ENCODE measurements at places on chromosomes 11 and 22.

DNA sequence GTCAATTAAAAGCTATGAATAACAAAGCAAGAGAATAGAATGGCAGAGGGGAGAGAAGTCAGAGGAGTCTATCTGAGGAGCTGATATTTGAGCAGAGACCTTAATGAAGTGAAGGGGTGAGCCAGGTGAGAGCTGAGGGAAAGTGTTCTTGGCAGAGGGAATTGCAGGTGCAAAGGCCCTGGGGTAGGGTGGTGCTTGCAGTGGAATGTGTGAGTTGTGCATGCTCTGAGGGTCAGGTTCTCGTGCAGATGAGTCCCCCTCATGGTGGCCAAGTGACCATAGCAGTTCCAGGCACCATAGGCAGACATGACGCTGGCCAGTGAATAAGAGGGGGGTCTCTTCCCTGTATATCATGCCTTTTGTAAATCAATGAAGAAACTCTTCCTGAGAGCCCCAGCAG, 58.9 kb upstream of the ALX4 start:
- no peak for DNase-seq

DNA sequence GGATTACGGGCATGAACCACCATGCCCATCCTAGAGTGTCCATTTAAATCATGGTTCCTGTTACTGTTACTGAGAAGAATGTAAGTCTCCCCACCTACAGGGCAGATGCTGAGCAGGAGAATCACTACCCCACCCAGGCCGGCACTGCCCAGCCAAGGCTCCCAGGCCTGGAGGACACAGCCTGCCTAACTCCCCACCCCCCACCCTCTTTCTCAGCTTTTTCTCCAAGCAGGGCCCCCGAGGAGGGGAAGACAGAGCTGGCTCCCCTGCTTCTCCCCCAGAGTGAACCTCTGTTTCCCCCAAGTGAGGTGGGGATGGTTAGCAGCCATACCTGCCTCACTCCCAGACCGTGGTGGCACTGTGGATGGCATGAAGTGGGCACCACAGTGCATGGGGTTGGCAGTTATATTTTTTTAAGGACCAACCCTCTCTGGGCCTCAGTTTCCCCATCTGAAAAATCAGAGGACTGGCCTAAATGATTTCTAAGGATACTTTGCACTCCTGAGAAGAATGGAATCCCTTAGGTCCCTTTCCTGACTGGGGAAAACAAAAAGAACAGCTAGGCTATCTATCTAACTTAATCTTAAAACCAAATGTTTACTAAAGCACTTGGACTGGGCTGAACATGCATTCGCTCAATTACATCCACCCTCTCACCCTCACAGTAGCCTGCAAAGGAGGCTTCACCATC, 5.0 kb downstream of the CBX7 start:
- DNase-seq, result no peak

DNA sequence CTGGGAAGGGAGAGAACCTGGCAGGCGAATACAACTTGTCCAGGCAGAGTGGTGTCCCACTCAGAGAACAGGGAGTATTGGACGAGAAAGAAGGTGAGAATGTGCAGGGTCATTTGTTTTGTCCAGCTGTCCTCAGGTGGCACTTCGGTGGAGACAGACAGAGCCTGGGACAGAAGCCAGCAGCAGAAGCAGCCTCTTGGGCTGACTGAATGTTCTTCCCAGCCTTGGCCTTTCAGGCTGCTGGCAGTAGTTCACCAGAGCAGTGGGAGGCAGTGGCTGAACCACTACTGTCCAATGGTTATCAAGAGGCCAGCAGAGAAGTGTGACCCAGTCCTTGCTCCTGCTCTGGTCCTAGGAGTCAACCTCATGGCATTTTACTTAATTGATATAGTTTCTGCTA, 331.1 kb upstream of the NARS2 start:
- no peak for DNase-seq

GRCh38 chr11:69533296-69534165, 52.1 kb downstream of the LINC01488 start:
- no peak for DNase-seq

DNA sequence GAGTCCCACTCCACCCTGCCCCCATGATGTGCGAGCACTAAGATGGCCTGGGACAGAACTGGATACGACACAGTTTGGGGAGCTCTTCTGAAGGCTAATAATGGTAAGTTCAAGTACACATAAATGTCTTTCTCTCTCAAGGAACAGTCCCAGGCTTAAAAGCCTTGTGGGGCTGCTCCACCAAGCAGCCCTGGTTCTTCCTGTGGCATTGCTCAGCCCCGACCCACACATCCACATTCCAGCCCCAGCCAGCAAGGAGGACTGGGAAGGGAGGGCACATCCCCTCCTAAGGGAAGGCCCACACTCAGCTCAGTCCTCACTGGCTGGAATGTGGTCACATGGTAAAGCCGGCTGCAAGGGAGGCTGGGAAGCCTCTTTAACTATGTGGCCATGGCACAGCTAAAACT, 13.3 kb upstream of the MB start:
- DNase-seq, result no peak

- DNase-seq, result no peak
Observed at GRCh38 chr22:38881464-38881871, 9.5 kb upstream of the CBX6 start.

DNA sequence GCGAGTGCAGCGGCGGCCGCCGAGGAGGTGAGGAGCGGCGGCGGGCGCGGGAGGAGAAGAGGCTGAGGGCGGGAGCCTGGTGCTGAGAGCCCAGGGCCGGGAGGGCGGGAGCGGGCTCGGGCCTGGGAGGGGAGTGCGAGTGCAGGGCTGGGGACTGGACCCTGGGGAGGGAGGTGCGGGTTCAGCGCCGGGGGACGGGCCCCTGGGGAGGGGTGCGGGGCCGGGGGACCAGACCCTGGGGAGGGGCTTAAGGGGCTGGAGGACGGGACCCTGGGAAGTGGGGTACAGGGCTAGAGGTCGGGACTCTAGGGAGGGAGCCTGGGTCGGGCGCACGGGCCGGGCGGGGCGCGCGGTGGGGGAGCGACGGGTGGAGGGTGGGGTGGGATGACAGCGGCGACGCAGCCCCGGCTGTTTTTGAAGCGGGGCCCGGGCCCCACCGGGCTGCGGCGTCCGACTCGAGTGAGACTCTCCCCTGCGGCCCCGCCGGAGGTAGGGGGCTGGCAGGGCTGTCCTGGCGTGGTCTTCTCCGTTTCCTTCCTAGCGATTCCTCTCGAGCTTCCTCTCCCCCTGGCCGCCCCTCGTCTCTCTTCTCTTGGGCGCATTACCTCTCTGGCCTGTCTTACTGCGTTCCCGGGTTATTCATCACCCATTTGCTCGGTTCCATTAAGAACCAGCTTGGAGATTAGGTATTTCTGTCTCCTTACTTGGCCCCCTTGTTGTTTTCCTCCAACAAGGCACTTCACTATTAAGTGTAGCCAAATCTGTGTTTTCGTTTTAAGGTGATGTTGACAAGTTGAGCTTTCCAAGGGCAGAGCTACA, 754 bp downstream of the NUP50 start:
- DNase-seq, result peak; percentile 21

GRCh38 chr11:35711173-35711910, 48.8 kb downstream of the TRIM44 start:
- no peak for DNase-seq

- DNase-seq, result no peak
Observed at GRCh38 chr22:29707010-29707409, 12.8 kb upstream of the CABP7 start.

- DNase-seq, result no peak
Observed at GRCh38 chr22:50153056-50153755, 17.3 kb upstream of the PANX2 start.

DNA sequence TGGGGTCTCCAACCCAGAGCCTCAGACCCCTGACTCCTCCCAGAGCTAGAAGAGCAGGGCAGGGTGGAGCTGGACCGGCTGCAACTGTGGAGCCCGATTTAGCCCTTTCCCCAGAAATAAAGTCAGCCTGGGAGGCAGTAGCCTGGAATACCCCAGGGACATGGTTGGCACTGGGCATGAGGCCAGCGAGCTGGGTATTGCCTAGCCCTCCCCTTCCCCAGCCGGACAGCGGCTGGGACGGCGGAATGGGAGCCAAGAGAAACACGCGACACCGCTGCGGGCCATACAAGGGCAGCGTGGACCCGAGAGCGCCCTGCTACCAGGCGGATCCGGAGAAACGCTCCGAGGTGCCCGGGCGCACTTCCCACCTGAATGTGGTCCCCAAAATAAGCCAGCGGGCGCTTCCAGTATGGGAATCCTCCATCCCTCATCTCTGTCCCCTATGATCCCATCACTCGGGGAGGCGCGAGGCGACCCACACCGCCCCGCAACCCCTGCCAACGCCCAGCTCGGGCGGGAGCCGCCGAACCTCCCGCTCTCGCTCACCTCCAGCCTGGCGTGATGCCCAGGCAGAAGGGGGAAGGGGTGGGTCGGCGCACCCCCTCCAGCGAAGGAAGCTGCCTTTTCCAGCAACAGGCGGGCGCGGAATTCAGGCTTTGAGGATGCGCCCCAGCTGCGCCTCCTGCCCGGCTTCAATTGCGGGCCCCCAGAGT, 758 bp downstream of the MCAM start:
- DNase-seq, result no peak

- no peak for DNase-seq
Observed at GRCh38 chr22:17981497-17981896, 42.9 kb downstream of the MICAL3 start.

DNA sequence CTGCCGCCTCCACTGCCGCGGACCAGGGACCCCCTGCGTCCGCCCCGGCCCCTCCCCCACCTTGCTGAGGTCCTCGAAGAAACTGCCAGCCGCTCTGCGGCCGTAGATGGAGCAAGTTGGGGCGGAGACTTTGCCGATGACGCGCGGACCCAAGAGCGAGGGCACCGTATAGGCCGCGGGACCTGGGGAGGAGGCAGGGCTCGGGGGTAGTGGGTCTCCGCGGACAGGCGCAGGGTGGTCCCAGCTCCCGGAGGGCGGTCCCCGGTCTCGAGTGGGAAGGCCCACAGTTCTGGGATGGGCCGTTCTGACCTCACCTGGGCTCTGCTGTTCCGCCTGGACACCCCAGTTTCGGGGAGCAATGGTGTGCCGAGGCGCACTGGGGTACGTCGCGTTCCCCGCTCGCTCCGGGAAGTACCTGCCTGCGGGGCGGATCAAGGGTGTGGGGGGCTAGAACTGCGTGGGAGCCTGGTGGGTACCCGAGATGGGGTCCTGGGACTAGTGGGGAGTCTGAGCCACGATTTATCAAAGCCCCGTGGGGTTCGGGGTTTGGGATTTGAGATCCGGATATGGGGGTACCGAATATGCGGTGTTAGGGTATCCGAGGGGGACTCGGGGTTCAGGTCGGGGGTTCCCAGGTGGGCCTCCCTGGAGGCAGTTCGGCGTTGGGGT, 1.2 kb upstream of the TYMP start:
- DNase-seq, result peak; percentile 73

- DNase-seq, result no peak
Observed at GRCh38 chr11:19576054-19576453, 136.6 kb upstream of the NAV2 start.

DNA sequence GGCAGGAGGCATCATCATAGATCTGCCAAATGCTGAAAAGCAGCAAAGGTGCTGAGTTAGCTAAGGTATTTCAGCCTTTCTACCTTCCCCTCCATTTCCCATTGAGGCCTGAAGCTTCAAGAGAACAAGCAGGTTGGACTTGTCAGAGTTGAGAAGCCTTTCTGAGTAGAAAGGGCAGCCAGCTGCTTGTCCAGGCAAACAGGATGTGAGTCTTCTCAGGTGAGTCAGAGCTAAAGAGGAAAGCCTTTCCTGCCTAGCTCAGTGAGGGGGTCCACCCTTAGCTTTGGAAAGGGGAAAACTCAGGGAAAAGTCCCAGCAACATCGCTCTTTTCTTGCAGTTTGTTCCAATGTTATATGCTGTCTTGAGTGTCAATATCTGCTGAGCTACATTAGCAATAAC, 13.2 kb upstream of the MPZL2 start:
- DNase-seq, result no peak

DNA sequence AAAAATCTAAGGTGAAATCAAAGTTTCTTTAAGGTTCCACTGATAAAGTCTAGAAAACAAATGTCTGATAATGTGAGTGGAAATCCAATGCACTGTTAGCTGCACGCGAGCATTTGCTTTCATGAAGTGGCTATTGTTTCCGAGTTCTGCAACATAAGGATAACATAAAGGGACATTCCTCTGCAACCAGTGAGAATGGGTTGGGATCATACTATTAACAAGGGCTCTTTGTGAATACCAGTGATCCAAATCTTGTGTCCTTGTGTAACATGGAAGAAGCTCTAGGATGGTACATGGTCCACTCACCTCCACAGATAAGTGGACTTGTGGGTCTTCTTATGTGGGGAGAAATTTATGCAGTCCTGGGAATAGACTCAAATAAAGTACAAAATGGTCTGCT, 24.6 kb downstream of the APIP start:
- no peak for DNase-seq

GRCh38 chr11:123006860-123007542, 25.4 kb upstream of the BSX start:
- DNase-seq, result no peak

DNA sequence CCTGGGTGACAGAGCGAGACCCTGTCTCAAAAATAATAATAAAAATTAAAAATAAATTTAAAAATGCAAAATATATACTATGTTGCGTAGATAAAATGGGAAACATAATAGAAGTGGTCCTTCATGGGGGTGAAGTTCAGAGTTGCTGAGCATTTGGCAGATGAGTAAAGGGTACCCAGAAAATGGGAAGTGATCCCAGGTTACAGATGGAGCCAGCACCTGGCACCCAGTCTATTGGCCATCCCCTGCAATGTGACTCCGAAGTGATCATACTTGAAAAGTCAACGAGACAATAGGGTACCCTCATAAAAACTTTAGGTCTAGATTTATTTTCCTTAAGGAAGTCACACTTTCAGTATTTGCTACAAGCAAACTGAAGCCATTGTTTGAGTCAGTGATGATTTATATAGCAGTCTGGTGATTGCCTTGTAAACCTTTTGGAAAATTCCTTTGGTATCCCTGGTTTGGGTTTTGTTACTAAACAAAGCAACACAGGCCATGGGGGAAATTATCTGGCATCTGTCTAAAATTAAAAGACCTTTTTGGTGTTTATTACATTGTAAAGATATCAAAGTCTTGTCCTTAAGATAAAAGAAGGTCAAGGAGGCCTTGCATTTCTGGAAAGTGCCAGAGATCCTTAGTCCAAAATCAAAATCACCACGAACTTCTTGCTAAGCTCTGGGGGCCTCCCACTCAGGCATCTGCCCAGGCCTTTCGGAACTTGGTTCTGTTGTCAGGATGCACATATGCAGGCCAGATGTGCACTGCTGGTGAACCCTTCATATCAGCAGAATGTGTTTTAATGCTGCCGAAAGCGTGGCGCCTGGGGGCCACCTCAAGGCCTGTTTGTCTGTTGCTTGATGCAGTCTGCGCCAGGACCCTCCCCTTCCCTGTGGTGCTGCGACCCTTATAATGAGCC, 4.3 kb downstream of the SMARCB1 start:
- DNase-seq, result no peak

- no peak for DNase-seq
Observed at GRCh38 chr22:49469896-49470740, 357.6 kb downstream of the BRD1 start.

- DNase-seq, result no peak
Observed at GRCh38 chr22:39724390-39724789, 153.8 kb downstream of the CACNA1I start.

All from stimulated activated CD8-positive, alpha-beta memory T cell treated with anti-CD3 and anti-CD28 coated beads, Interleukin-4, amount 100 ng/mL, for 4 hours (primary cell).